Fibroblast of upper back skin (primary cell): ENCODE measurements at places on chromosomes 5 and 9.

DNA sequence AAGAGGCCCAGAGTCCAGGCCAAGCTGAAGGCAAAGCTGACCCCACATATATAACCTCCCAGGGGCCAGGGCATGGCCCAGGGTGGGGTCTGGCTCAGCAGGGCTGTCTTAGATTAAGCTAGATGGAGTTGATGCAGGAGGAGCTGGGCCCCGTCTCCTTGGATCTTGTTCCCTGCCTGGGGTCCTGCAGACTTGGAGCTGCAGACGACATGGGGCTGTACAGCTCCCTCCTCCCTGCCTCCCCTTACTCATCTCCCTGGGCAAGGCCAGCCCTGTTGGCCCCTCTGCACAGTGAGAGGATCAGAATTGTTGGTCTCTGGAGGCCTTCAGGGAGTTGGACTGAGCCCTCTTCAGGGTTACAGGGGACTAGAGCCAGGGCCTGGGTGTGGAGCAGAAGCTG lies 134.9 kb downstream of the RGS3 start:
- DNase-seq = no peak

DNA sequence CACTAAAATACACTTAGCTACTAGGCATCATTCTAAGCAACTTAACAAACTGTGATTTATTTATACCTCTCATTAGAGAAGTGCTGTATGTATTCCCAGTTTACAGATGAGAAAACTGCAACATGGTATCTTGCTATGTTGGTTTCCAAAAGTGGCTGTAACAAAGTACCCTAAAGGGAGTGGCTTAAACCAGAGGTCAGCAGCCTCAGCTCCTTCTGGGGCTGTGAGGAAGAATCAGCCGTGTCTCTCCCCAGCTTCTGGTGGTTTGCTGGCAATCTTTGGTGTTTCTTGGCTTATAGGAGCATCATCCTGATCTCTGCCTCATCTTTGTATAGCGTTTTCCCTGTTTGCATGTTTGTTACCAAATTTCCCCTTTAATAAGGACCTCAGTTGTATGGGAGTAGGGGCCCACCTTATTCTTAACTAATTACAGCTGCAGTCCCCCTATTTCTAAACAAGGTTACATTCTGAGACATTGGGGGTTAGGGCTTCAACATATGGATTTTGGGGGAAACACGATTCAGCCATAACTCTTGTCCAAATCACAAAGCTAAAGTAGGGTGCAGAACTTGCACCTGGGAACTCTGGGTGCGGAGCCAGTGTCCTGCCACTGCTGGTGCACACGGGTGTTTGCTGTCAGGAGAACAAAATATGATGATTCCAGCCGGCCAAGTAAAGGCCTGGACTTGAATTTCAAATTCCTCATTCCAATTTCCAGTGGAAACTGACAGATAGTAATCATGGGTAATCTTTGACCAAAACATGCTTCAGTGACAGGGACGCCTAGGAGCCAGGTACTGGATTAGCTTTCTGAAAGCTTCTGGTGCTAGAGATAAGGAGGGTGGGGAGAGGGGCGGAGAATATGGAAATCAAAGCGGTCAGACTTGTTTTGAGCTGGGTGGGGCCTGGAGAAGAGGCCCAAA lies 43.3 kb downstream of the RAI14 start:
- DNase-seq = no peak

GRCh38 chr5:113897748-113898147 lies 384.3 kb downstream of the YTHDC2 start:
- no peak for DNase-seq

DNA sequence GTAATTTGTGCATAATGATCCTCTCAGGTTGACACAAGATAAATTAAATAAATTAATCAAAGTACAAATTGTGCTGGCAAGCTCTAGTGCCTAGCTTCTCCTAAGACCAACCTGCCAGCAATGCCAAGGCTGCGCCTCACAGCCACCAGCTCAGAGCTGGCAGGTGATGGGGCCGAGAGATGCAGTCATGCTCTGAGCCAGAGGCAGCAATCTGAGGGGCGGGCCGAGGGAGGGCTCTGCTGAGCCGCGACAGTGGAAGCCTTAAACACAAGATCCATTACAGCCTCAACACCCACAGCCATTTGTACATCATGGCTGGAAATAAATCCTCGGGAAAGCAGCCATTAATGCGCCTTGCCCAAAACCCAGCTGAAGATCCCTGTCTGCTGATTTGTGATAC lies 20.3 kb downstream of the MED27 start:
- no peak for DNase-seq

DNA sequence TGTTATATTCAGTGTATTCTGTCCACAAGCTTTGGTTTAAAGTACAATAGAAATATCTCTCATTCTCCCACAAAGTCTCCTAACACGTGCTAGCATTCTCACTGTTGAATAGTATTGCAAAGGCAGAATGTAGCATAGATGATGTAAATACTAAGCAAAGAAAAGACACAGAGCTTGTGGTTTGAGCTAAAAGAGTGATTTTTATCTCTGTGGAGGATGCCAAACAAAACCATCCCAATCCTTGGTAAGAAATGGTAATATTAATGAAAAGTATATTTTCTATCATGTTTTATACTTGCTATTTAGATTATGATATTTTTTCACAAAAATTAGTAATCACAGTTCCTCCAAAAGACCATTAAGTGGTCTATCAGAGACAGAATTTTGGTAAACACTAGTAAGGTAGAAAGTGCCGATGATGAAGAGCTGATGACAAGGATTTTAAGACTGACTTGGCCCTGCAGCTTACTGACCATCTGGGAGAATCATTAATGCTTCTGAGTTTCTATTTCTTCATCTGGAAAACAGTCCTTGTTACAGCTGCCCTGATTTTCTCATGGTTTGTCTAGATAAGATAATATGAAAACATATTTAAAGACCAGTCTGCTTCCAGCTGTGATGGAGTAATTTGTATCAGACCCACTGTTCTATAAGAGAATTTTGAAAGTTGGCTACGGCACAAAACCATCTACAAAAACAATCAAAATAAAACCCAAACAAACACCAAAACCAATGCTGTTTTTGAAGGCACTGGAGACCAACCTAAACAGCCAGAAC lies 510.2 kb downstream of the SPATA31D1 start:
- no peak for DNase-seq

DNA sequence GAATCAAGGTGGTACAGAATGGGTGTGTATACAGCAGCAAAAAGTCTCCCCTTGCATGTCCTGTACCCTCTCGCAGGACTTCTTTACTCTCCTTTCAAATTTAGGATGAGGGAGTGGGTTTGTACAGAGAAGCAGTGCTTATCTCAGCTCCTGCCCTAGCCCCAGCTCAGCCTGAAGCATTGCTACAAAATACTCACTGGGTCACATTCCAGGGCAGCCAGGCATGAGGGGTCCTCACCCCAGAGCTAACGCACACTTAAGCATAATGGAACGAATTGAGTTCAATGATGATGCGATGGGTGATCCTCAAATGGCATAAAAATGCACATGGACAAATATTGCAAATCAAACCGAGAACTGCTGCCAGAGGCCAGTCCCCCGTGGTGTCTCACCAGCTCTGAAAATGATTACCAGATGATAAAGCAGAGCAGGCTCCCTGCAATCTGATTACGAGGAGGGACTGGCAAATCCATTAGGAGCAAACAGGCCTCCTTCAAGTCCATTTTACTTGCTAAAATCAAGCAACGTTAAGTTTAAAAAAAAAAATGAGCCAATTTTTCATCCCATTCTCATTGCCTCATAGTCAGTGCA lies 231.6 kb upstream of the TAS2R1 start:
- peak; percentile 49 for DNase-seq

DNA sequence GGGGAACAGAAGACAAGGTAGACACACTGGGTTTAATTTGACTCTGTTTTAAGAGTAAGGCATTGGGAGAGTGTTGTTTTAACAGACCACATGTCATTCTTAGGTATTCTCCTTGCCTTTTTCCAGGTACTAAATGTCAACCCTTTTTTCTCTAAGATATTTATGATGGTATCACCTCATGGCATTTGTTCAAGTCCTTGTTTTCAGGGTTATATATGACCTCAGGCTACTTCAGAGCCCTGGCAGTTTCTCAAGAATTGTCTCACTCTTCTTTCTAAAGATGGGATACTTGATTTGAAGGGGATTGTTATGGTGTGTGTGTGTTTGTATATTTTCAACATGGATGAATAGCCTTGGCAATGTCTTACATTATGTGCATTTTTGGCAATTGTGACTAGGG lies 131.1 kb upstream of the ACTBL2 start:
- DNase-seq = no peak

DNA sequence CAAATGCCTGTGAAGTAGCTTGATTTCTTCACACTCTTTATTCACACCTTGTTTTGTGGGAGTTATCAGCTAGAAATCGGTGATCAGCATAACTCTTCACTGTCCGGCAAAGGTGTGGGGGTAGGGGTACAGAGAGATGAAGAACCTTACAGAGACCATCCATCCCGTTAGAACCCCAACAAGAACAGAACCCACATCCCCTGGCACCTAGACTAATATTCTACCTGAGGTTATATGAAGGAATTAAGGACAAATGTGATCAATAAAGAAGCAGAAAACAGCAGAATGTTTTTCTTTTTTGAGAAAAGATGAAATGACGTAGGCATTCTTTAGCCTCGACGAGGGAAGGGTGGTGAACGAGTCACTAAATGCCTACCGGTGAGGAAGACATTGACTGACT lies 44.7 kb downstream of the FANCC start:
- DNase-seq = no peak

GRCh38 chr9:18056269-18056992 lies 417.5 kb upstream of the ADAMTSL1 start:
- no peak for DNase-seq

GRCh38 chr5:156331181-156331580 lies 4.2 kb downstream of the SGCD start:
- DNase-seq = no peak

GRCh38 chr9:36818965-36819870 lies 214.8 kb downstream of the PAX5 start:
- DNase-seq = peak; percentile 26

- DNase-seq = no peak
Measured at GRCh38 chr9:74414325-74414724, 82.8 kb upstream of the RORB start.
